ENCODE measurements at places on chromosomes 1 and 21.

DNA sequence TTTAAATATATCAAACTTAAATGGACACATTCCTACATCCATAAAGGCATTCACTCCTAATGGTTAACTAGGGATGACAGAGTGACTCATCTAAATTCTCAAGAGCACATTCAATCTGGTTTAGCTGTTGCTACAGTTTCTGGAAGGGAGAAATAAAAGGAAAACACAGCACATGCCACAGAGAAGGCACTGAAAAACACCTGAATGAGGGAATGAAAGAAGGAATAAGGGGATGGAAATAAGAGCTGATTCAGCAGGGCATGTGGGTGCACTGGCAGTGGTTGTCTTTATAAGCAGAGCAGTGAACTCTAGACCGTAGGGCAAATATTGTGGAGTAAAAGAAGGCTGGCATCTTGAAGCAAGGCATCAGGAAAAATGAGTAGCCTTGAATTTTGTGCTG is 79.3 kb downstream of the LHX4 start:
- no peak for DNase-seq

- no peak for DNase-seq
Observed at GRCh38 chr1:20593756-20594155, 4.9 kb downstream of the CDA start.

DNA sequence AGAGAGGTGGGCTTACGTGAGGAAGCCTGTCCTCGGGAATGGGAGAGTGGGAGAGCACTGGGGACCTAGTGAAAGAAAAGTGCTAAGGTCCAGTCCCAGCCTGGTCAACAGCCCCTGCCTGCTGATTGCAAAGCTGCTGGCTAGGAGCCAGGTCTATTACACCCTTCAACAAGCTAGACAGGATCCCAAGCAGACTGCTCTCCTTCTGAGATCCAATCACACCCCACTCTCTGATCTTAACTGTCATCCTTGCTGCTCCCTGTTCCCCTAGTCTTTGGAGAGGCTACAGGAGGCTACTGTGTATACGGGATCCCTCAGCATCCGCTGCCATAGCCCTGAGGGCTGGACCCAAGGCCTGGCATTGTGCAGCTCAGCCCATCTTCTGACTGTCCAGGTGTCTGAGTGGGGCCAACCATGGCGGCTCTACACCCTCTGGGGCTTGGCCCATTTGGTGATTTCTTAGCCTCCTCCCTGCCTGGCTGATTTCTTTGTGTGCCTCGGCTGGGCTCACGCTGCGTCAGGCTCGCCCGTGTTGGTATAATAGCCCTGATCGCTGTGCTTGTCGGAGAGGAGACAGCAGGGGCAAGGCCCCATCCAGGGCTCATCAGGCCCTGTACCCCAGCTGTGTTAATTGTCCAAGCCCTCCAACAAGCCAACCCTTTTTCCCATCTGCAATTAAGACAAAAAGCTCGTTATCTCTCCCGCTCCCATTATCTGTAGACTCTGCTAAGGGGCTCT is 43.9 kb downstream of the NAV1 start:
- DNase-seq = no peak

GRCh38 chr1:200121421-200121820 is 93.9 kb downstream of the NR5A2 start:
- no peak for DNase-seq

DNA sequence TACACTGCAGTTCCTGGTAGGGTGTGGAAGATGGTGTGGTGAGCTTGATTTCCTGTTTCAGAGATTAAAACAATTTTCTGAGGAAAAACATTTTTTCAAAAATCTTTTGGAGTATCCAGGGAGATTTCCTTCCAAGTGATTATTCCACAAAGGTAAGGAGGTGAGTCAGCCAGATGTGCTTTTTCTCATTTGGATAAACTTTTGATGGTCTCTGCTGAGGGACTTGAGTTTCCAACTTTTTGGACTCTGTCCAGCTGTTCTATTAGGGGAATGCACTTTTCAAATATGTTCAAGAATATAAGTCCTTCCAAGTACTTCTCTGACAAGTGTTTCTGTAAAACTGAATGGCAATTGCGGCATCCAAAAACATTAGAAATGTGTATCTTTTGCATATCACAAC is 628.8 kb upstream of the ADAMTS5 start:
- DNase-seq = no peak

DNA sequence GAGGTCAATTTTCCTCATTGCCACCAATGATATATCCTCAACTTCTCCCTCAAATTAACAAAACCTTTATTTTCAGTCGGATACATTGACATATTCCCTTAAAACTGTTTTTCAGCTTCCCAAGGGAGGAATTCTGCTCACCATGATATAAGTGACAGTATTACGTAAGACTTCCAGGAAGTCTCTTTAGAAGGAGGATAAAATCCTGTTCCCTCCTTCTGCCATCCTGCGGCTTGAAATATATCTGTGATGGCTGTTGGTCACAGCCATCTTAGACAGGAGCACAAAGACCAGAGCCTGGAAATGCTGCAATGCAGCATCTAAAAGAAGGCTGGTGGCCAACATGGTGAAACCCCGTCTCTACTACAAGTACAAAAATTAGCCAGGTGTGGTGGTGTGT is 270.4 kb downstream of the GPATCH2 start:
- DNase-seq = no peak

- DNase-seq = no peak
Observed at GRCh38 chr1:220979371-220979770, 100.1 kb downstream of the HLX start.

- DNase-seq = no peak
Observed at GRCh38 chr1:62062087-62062486, 132.6 kb upstream of the L1TD1 start.

DNA sequence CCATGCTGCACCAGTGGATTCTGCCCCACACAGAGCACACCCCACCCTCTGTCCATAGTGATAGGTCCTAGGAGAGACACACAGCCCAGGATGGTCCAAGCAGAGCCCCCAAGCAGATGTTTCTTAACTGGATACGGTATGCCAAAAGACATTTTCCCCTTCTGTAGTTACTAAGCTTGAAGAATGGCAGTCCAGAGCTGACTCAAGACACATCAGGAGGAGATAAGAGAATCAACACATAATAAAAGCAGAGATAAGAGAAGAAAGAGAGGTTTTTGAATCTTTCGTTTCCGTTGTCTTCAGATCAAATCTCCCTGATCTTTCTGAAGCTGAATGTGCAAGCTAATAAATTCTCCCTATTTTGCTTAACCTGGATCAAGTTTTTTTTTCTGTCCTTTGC is 21.8 kb upstream of the CASQ2 start:
- DNase-seq = no peak

DNA sequence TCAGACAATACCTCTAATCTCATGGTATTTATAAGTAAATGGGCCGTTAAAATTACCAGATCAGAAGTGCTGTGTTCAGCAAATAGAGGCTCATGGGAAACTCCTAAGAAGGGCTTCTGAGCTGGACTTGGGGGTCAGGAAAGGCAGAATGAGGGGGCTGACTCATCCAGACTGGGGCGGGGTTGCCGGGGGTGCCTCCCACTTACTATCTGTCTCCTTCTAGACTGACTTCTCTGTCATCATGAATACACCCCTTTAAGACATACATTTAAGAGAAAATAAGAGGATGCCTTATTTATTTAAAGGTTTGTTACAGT is 96.0 kb upstream of the ERRFI1 start:
- DNase-seq = no peak

- DNase-seq = no peak
Observed at GRCh38 chr1:207302618-207303393, 18.7 kb upstream of the CD55 start.

GRCh38 chr1:16209847-16210407 is 2.5 kb downstream of the ARHGEF19 start:
- DNase-seq = no peak

GRCh38 chr1:101485712-101486111 is 248.9 kb downstream of the S1PR1 start:
- no peak for DNase-seq

GRCh38 chr1:67367370-67368045 is 59.8 kb downstream of the IL12RB2 start:
- no peak for DNase-seq

DNA sequence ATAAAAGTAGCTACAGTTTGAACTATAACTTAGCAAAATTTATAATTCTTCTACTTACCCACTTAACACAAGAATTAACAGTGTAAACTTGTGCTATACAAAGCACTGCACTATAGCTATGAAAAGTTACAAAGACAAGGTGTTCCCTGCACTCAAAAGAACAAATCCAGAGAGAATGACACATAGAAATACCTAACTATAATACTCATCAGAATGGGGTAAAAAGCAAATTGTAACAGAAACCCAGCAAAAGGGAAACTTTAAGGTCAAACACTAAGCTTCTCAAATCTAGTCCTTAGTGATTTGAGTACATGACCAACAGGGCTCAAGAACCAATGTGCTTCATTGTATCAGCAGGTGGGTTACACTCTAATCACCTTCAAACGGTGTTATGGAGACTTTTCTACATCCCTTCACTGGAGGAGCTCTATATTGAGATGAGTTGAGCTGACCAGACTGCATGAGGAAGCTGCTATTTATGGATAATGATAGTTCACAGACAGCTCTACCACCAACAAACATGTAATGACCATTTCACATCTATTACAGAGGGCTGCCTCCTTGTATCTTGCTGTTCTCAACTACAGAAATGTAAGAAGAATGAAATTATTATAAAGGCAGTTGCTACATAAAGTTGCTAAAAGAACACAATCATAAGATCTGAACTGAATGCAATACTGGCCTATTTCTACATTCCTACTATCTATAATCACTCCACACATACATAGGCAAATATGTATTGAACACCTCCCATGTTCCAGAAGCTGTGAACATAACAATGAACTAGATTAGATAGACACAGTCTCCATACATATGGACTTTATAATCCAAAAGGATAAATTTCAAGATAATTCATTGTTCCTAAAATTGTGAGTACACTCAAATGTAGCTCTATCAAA is 47.6 kb downstream of the PIK3R3 start:
- DNase-seq = no peak

DNA sequence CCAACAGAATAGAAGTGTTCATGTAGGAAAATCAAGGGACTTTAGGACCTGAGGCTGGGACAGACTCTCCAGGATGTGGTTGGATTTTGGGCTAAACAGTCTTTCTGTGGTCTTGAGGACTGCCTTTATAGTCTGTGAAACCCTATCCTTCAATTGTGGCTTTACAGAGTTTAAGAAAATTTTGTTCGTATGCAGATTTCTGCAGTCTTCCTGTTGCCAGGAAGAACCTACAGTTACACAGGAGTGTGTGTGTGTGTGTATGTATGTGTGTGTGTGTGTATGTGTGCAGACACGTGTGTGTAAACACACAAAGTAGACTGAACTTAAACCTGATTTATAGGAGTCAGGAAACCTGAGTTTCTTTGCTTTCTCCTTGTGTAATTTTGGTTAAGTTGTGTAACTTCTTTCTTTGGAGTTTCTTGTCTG is 22.8 kb downstream of the NEK7 start:
- DNase-seq = no peak

DNA sequence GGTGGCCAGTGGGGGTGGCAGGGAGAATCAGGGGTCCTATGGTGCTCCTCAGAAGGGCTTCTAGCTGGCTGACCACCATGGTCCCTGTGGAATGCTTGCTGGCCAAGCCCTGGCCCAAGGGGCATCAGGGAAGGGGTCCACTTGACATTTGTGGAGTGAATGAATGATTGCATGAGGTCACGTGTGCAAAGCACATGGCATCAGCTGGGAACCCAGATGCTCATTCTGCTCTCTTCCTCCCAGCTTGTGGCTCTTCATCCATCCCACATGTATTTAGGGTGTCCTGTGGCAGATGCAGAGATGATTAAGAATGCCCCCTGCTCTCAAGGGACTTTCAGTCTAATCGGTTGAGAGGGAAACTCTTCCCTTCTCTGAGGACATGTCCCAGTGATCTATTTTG is 27.1 kb upstream of the PADI4 start:
- no peak for DNase-seq

DNA sequence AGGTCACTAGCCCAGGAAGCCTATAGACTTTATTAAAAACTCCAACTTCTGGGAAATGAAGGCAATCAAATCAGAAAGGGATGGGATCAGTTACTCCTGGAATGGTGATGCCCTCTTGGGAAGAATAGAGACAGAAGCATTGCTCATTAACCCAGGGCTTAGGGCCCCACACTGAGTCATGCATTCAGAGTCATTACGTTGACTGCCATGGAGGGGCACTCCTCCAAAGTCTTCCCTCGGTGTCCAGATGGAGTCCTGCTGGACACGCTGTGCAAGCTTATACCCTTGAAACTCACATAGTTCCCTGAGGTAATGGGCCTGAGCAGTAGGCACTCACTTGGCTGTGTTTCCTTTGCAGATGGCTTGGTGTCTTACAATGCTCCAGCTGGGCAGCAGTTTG is 35.2 kb upstream of the HSD17B7 start:
- peak; percentile 47 for DNase-seq

DNA sequence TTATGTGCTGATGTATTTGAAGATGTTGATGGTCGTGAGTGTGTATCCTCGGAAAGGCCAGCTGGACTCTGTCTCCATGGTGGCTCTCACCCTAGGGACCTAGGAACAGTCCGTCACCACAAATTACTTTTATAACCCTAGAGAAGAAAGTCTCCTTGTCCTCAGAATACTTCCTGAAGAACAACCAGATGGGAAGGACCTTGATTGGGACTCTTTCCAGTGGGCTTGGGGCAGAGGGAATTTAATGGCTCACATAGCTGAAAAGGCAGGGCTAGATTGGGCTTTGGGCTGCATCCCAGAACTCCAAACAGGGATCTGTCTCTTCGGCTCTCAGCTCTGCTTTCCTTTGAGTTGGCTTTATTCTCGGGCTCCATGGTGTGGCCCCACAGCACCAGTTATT is 90.8 kb downstream of the TBX19 start:
- no peak for DNase-seq

GRCh38 chr1:1403653-1404052 is 3.4 kb downstream of the MRPL20 start:
- no peak for DNase-seq

DNA sequence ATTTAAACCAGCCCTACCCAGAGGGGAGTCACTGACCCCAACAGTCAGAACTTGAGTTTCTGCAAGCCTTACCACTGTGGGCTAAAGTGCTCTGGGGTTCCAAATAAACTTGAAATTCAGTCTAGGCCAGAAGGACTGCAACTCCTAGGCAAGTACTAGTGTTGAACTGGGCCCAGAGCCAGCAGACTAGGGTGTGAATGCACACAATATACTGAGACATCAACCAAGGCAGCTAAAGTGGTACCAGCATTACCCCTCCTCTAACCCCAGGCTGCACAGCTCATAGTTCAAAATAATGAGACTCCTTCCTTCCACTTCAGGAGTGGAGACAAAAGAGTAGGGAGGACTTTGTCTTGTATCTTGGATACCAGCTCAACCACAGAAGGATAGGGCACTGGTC is 18.9 kb upstream of the IL20 start:
- DNase-seq = no peak

Data from WERI-Rb-1 (cell line).